Activated T-cell treated with anti-CD3 and anti-CD28 coated beads, Interleukin-2, amount 50 U/mL, for 72 hours (primary cell): ENCODE measurements at places on chromosomes 3 and 15.
A peak's percentile ranks its signal among the peaks of the same experiment; 100 is the strongest.

- no peak for DNase-seq
These were observed 6.8 kb upstream of the KBTBD12 start for GRCh38 chr3:127908202-127908601.

- DNase-seq, result no peak
These were observed 20.8 kb downstream of the SLC12A8 start for GRCh38 chr3:125191730-125192129.

DNA sequence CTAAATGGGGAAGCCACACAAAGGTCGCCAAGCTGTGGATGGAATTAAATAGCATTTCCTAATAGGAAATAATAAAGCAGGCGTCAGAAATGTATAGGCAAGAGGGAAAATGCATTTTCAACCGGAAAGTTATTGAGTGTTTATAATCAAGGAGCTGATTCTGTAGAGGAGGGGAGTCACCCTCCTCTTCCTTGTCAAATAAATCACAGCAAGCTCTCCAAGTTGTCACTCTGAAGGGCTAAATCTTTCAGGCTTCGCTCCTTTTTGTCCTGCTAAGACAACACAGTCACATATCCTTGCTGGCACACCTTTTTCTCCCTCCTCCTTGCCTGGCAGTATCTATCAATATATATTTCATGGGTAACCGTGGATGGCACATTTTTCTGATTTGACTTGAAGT is 338.4 kb downstream of the SATB1 start:
- no peak for DNase-seq

DNA sequence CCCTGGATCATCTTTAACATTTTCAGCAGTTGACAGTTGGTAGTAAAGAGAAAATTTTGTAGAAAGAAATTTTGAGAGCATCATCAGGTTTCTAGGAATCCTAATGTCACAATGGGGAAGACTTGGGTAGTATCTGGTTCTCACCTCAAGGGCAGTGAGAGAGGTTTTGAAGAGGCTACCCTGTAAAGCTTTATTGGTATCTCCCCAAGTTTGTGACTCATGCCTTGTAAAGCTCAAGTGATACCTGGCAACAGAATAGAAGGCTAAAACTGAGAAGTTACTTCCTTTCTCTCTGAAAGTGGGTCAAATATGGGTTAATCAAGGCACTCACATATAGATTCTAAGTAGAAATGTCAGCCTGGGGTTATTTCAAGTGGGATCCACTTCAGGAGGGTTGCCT is 196.4 kb downstream of the SUCNR1 start:
- DNase-seq, result no peak

DNA sequence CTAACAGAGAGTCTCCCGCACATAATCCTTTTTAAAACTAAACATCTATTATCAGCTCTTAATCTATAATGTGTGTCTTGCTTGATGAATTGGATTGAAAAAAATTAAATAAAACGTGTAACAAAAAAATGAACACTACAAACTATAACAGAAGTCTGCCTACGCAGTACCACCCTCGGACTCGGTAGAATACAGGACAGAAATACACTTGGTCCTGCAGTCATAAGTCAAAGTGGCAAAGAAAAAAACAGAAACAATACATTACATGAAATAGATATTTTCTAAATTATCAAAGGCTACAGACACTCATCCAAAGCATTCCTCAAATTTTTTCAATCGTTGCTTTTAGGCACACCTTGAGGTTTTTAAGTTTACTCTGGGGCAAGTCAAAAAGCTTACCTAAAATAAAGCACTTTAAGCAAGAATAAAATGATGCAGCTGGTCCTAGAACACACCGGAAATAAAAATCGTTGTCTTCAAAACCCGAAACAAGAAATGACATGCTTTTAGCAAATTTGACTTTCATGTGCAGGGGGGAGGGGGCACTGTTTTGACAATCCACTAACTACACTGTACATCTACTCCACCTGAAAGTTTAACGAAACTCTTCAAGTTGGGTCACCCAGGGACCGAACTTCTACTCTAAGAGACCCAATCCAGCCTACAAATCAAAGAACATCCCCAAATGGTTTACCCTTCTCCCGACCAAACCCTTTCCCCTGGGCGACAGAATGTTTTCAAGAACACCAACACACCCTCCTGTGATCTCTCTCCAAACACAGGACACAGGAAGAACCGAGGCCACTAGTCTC is 1.3 kb downstream of the ADAM10 start:
- DNase-seq, result peak; percentile 70

DNA sequence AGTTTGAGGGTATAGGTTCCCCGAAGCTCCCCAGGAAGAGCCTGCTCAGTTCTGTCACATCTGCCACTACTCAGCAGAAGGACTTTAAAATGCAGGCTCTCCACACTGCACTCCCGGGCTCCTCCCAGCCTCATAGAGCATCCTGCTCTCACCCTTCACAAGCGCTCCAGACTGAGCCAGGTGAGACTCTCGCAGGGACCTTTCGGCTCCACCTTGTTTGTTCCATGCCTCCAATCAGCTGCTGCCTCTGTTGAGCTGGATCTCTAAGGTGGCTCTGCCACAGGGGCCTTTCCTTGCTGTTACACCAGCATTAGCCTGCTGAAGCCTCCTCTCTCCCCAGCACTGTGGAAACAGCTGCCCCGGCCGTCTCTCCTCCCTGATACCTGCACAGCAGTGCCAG is 56.1 kb downstream of the SLCO3A1 start:
- no peak for DNase-seq
